ENCODE measurements at places on chromosomes 7 and 10.

GRCh38 chr7:137454246-137454724, 110.8 kb upstream of the PTN start:
- no peak for DNase-seq

GRCh38 chr10:6070660-6071059, 8.5 kb upstream of the IL2RA start:
- DNase-seq = no peak

GRCh38 chr10:16942381-16943078, 125.3 kb upstream of the RSU1 start:
- DNase-seq = no peak

GRCh38 chr7:155296788-155297516, 726 bp upstream of the INSIG1 start:
- DNase-seq = peak; percentile 52

GRCh38 chr10:117546020-117546580, 3.6 kb downstream of the EMX2 start:
- DNase-seq = no peak

DNA sequence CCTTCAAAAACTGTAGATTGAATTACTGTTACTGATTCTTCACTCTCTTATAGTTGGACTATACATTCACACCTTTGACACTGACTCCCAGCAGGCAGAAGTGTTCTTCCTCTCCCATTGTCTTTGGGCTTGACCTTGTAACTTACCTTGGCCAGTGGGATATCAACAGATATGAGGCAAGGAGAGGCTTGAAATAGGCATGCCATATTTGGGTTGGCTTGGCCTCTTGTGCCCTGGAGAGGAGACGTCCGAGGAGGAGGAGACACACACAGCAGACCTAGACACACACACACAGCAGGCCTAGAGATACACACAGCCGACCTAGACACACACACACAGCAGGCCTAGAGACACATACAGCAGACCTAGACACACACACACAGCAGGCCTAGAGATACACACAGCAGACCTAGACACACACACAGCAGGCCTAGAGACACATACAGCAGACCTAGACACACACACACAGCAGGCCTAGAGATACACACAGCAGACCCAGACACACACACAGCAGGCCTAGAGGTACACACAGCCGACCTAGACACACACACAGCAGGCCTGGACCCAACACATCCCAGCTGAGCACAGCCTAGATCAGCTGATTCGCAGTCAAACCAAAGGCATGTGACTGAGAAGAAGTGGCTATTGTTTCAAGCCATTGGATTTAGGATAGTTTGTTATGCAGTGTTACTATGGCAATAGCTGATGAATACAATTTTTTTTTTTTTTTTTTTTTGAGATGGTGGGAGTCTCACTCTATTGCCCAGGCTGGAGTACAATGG, 12.5 kb upstream of the GNA12 start:
- DNase-seq = no peak

- no peak for DNase-seq
Observed at GRCh38 chr7:99248391-99249095, 24.1 kb upstream of the MYH16 start.

- no peak for DNase-seq
Observed at GRCh38 chr10:94123258-94123995, 129.7 kb downstream of the PLCE1 start.

DNA sequence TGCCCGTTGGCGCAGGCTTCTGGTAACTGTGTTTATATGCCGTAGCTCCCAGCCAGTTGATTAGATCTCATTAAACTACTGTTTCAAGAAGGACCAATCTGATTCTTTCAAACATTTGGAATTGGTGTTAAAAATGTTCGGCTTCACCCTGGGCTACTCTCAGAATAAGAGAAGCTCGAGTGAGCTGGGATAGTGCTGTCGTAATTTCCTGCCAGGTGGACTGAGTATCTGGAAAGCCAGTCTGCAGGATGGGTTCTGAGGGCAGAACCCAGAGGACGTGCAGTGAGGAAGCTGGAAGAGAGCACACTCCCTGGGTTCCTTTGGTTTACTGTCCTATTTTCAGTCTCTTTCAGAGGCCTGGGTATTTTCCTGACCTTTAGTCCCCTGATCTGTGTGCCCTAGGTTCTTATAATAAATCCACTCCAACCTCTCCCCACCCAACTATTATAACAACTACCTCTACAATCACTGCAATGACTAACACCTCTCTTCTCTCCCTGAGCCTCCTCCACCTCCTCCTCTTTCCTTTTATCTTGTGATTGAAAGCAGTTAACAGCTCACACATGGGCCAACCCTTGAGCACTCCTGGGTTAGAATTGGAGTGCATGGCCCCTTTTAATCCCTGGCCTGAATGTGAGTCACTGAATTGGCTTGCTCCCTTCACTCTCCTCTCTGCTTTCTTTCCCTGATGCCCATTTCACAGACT, 63.0 kb downstream of the AOAH start:
- DNase-seq = no peak

- DNase-seq = no peak
Observed at GRCh38 chr7:33109758-33110238, 594 bp upstream of the RP9 start.

DNA sequence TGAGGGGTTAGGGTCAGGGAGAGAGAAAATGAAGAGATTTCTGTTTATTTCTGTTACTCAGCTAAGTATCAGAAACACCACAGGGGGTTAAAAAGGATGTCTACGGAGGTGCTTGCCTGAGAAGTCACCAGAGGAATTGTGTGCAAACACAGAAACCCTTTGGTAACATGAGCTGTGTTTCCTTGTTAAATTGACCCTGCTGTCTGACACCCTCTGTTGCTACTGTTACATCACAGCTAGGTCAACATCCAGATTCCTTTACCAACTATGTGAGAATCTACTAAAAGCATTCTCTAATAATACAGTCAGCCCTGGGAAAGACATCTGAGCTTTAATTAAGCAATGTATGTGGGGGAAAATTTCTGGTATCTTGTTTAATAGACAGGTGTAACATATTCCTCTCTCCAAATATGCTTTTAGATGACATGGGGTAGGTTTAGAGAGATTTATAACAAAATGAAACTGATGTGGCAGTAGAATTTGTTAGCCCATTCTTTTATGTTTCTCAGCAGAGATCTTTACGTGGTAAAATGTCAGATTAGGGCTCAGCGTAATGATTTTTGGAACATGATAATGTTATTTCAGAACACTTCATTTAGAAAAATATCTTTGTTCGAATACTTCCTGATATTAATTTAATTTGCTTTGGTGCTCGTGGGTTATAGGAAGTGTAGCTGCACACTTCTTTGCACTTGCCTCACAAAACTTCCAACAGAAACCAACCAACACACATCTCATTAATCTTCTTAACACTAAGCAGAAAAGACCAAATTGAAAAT, 168.0 kb upstream of the AHR start:
- no peak for DNase-seq

DNA sequence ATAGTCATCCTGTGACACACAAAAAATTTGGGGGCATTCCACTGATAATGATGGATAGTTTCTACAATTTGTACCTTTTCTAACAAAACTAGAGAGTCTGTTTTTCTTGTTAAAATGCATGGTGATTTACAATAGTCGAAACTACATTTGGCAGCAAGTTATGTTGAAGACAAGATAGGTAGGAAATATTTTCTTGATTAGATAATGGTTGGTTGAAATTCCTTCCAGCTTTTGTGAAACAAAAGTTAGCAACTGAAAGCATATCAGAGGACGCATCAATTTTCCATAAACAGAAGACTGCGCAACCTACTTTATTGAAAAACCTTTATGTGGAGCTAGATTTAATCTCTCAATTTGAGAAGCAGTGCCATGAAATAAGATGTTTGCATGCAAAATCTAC, 155.8 kb upstream of the GLI3 start:
- DNase-seq = no peak

DNA sequence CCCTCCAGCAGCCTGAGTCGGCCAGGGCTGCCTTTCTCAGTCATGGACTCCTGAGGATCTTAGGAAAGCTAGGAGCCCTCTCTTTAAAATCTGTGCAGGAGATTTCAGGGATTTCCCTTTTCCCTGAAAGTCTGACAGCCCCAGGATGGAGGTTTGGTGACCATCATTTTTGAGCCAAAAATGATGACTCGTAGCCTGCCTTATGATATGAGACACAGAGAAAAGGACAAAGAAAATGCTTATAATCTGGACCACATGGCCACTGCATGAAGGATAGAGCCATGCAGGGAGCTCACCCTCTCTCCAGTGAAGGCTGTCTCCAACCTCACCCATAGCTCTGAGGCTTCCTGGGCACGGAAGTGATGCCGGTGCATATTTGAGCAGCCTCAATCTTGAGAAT, 106.6 kb upstream of the CHST15 start:
- no peak for DNase-seq

DNA sequence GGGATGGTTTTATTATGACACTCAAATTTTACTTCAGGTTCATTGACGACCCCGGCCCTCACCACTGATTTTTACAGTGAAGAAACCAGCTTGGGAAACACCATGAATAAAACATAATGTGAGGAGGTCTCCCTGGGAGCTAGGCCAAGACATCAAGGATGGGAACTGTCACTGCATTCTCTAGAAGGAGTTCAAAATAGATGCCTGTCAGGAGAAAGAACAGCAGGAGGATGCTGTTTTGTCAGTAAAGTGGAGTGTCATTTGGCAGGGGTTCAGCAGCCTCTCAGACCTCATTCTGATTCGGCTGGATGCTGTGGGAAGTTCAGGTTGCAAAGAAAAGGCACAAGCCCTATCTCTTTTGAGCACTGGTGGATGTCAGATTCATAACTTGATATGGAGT, 360.3 kb upstream of the C7orf33 start:
- no peak for DNase-seq

- no peak for DNase-seq
Observed at GRCh38 chr10:124536496-124537050, 75.0 kb downstream of the LHPP start.

DNA sequence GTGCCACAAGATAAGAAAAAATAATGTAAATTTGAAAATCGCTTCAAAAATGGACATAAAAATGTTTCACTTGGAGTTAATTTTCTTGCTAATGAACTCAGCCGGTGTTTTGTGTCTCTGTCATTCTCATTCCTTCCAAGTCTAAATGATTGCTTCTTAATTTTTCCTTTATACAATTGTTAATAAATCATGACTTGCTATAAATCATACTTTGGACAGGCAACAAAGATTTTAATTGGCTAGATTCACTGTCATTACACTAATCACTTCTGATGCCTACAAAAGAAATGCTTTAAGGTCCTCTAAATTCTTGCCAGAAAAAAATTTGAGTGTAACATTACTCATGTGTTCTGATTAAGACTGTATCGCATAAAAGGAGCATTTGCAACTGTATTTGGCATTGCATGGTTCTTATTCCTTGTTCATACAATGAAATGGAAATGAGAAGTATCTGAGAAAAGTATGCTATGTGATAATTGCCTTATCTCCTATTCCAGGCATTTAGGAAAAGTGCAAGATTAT, 239.5 kb upstream of the DKK1 start:
- no peak for DNase-seq

DNA sequence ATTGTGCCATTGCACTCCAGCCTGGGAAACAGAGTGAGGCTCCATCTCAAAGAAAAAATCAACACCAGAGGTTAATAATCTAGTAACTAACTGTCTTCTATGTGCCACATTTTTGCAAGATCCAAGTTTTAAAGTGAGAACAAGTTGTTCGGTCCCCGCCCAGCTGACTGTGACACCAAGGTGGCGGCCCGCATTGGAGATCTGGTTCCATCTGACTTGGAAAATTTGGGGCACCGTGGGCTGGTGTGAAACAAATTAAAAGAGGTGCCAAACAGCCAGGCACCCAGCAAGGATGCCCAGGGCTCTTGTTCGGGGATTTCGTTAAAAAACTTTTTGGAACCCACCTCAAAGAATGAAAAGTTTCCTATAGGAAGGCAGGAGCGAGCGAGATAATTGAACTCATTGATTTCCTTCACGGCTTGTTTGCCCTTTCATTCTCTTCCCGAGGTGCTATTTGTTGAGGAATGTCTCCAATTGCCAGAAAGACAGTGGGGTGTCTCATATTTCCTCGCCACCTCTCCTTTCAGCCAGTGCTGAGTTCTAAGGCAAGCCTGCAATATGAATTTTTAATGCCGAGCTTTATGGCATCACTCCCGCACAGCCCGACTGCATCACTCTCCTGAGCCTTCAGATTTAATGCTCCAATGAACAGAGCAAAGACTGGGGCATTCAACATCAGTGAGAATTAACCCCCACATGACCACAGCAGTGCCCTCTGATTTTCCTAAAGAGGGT, 156.9 kb upstream of the SH2B2 start:
- no peak for DNase-seq

DNA sequence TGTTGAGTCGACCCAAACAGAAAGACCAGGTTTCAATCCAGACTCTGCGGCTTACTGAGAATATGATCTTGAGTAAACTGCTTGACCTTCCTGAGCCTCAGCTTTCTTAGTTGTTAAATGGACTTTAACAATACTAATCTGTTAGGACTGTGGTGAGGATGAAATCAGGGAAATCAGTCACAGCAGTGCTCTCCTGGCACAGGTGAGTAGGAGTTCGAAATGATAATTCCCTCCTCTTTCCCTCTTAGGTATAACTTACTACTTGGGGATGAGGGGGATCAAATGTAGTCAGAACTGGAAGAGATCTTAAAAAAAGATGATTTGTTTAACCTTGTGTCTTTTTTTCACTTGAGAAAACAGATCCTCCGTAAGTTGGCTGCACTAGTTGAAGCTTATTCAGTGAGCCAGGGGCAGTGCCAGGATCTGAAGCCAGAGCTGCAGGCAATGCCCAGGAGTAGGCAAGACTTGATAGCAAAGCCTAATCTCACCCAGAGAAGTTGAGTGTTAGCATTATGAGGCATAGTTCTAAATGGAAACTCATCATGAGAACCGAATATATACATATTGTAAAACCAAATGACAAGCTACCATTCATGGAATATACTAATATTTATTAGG, 1.8 kb upstream of the MAGI2 start:
- no peak for DNase-seq

GRCh38 chr7:36439624-36440023, 50.0 kb downstream of the ANLN start:
- DNase-seq = no peak

DNA sequence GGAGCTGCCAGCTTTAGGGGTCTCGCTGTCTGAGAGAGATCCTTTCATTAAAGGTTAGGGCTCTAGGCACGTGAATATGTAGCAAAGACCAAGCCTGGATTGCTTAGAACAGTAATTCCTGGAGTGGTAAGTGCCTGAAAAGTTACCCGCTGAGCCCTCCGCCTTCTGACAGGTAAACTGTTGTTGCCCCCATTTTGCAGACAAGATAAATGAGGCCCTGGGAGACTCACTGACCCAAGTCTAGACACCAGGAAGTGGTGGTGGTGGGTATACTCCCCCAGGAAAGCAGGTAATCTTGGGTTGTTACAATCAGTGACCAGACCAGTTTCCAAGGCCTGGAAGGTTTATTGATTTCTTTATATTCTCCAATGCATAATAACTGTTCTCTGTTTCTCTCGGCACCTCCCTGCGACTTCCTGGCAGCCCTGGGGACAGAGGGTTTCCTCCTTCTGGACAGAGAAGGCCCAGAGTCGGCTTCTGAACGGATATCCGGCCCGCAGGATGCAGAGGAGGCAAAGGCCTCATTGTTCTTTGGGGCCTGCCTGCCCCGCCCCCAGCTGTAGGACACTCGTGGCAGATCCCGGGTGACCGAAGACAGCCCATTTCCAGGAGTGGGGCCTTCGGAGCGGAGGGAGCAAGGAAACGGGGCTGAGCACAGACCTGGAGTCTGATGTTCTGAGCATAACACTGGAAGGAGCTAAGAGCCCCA, 1.3 kb upstream of the GRK5 start:
- peak; percentile 68 for DNase-seq
